Activated T-cell treated with anti-CD3 and anti-CD28 coated beads for 1 hour (primary cell): ENCODE measurements at places on chromosomes 5 and 9.

DNA sequence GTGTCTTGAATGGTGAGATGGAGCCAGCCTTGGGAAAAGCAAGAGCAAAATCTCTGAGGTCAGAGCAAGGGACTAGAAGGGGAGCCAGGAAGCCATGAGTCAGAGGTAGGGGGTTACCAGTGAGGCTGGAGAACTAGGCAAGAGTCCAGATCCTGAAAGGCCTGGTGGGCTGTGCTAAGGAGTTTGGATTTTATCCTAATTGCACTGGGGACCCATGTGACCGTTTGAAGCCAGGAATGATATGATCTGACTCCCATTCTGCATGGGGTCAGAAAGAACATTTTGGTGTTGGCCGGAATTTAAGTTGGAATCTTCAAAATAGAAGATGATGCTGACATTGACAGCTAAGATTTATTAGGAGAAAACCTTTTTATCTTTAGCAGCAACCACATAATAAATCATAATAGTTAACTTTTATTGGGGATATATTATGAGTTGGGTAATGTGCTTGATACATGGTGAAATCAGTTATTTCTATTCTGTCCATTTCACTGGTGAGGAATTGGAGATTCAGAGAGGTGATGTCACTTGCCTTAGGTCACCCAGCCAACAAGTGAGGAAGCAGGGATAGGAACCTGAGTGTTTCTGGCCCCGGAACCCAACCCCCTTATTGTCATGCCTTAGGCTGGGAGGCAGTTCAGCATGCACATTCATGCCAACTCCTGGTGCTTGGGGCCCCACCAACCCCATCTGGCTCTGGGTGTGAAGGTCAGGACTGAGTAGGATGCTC, 61.5 kb upstream of the RARS1 start:
- DNase-seq = no peak

DNA sequence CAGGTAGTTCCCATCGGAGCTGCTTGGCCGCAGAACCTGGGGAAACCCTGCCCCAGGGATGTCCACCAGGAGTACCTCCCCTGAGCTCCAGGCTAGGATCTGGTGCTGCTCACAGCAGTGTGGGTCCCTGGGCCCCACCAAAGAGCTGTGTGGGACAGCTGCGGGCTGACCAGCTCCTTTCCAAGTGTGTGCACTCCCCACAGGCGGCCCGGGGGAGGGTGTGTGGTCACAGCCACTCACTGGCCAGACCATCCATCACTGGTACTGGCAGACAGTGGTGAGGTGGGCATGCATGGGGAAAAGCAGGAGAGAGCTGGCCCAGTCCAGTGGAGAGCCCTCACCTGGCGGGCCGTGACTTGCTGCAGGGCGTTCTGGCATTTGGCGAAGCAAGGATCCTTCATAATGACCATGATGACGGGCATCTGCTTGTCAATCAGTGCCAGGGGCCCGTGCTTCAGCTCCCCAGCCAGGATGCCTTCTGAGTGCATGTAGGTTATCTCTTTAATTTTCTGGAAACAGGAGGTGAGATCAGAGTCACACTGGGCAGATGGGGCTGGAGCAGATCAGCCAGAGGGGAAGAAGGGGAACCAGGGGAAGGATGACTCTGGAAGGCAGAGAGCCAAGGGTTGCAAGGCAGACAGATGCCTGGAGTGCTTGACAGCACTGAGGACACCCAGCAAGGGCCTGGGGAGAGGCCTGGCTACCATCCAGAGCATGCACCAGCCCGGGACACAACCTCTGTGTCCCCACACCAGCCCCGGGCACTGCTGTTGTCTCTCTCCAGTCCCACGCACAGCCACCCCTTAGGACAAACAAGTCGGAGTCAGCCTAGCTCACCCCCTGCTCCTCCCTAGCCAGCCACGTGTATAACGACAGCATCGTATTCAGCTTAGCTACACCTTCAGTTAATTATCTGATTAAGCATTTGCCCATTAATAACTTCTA, 12.8 kb upstream of the MAPK9 start:
- DNase-seq = no peak

- no peak for DNase-seq
Measured at GRCh38 chr5:88675708-88676636, 207.0 kb downstream of the MEF2C start.

- DNase-seq = no peak
Measured at GRCh38 chr9:16928179-16928945, 57.9 kb upstream of the BNC2 start.

- DNase-seq = no peak
Measured at GRCh38 chr5:19240170-19240569, 747.8 kb downstream of the CDH18 start.

- DNase-seq = no peak
Measured at GRCh38 chr5:96765043-96765442, 42.7 kb downstream of the ERAP1 start.

GRCh38 chr5:43855452-43855851, 252.5 kb downstream of the NNT start:
- DNase-seq = no peak

- no peak for DNase-seq
Measured at GRCh38 chr9:95273369-95274022, 44.0 kb downstream of the FANCC start.

GRCh38 chr5:133469846-133470245, 142.5 kb downstream of the FSTL4 start:
- no peak for DNase-seq
